NB4 (cell line): ENCODE measurements at places on chromosomes 1 and 21.

- DNase-seq, result no peak
These were observed 40.5 kb upstream of the AKT3 start for GRCh38 chr1:243890576-243890975.

- DNase-seq, result no peak
These were observed 534.5 kb downstream of the OMA1 start for GRCh38 chr1:58011978-58012377.

- no peak for DNase-seq
These were observed 194.5 kb upstream of the PLD5 start for GRCh38 chr1:242718967-242719366.

- DNase-seq, result peak; percentile 63
These were observed 235.3 kb downstream of the FAF1 start for GRCh38 chr1:50724626-50725286.

DNA sequence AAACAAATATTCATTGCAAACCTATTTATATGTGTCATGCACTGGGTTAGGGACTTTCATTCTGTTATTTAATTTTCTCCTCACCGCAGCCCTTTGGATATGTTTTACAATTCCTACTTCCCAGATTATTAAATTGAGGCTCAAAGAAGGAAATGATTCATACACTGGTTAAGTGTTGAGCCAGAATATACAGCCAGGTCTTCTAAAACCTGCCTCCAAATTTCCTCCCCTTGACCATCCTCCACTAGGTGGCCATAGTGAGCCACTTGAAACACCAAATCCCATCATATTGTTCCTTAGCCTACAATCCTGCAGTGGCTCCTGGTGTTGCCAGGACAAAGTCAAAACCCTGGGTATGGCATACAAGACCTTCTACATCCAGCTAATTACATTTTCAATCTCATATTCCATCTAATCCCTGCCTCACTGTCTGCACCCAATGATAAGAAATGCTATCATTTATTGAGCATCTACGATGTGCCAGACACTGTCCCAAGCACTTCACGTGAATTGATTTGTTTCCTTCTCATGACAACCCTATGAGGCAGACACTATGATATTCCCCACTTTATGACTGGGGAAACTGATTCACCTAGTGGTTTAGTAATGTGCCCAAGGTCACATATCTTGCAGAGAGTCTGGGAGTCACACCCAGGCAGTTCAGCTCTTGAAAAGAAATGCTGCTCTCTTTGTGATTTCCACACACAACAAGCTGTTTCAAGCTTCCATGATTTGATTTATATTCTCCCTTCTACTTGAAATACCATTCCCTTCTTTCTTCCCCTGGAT is 23.6 kb upstream of the KIRREL1 start:
- DNase-seq, result peak; percentile 42

DNA sequence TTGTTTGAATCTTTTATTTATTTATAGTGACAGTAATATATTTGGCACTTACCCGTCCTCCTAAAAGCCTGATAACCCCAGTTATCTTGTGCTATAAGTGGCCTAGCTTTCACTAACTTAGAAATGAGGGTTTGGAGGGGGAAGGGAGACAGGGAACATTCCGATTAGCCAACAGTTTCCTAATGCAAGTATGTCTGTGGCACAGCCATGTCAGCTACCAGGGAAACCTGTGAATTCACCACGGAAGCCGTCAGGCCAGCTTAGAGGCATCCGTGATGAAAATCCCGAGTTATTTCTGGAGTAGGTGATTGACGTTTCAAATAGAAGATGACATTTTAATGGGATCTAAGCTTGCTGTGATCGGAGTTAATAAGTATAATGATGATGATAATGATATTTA is 39.4 kb upstream of the BCL10 start:
- DNase-seq, result no peak

GRCh38 chr1:35574655-35575415 is 1.7 kb downstream of the TFAP2E start:
- no peak for DNase-seq

GRCh38 chr1:86616871-86617270 is 70.0 kb downstream of the CLCA4 start:
- peak; percentile 87 for DNase-seq

DNA sequence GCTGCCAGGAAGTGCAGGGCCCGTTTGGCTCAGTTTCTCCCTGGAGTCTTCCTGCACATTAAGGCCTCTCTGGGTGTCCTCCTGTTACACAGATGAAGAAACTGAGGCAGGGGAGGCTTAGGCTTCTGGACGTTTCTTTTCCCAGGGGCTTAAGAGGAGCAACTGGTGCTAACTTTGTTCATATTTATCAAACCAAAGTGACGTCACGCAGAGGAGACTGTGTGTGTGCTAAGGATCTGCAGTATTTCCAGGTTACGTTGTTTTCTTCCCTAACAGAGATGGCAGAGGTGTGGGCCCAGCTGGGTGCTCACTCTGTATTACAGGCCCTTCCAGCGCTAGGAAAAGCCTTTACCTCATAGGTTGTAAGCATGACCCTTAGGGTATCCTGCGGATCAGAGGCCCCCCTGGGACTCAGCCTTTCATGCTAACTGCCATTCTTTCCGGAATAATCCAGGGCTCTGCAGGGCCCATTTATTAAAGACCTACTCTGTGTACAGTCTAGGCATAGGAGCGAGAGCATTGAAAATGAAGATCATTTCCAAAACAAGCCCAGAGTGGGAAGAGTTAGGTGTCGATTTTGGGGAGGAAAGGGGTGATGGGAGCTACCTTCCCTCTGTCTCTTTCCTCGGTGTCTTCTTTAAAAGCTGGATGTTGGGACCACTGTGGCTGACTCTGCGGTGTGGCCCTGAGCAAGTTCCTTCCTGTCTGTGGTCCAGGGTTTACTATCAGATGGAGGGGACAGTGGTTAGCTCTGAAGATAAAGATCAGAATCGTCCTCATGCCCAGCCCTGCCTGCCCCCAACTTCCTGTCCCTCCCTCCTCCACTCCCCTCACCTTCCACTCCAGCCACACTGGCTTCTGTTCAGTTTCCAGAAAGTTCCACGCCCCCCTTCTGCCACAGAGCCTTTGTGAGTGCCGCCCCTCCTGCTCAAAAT is 4.6 kb downstream of the AGTRAP start:
- DNase-seq, result peak; percentile 96

- no peak for DNase-seq
These were observed 35.8 kb upstream of the PRSS38 start for GRCh38 chr1:227779685-227780084.

DNA sequence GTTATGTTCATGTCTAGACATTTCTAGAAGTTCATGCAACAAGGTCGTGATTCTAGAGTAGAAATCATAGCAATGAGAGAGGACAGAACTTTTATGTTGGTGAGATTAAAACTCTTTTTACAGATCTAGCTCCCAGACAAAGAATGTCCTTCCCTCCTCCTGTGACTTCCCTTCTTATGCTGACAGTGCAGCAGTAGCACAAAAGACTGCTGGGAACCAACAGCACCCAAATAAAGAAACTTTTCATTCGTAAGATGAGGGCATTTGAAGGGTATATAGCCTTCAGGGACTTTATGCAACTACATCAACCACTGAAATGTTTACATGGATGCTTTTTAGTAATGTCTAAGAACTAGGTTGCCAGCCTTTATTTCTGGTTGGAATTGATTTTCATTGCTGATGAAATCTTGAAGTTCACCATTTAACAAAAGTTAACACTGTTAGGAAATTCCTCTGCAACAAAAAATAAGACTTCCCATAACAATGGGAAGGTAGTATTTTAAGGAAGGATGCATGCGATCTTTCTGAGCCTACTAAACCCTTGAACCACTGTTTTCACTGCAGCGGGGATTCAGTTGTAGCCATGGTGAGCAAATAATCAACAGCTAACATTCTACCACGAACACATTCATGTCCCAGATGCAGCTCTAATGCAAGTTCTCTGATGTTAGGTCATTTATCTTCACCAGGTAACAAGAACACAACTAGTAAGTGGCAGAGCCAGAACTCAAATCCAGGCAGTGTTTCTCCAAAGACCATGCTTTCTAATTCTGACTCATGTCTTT is 672.8 kb downstream of the PTPRC start:
- no peak for DNase-seq

DNA sequence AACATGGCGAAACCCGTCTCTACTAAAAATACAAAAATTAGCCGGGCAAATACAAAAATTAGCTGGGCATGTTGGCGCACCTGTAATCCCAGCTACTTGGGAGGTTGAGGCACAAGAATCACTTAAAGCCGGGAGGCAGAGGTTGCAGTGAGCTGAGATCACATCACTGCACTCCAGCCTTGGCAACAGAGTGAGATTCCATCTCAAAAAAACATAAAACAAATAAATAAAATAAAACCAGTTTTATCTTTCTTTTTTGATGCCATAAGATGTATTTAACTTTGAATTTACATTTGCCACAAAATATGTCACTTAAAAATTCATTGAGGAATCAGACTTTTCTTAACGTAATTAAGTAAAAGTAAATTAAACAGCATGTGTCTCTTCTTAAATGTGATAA is 113.3 kb upstream of the ERRFI1 start:
- no peak for DNase-seq

GRCh38 chr1:2642131-2642559 is 9.3 kb upstream of the MMEL1 start:
- no peak for DNase-seq

DNA sequence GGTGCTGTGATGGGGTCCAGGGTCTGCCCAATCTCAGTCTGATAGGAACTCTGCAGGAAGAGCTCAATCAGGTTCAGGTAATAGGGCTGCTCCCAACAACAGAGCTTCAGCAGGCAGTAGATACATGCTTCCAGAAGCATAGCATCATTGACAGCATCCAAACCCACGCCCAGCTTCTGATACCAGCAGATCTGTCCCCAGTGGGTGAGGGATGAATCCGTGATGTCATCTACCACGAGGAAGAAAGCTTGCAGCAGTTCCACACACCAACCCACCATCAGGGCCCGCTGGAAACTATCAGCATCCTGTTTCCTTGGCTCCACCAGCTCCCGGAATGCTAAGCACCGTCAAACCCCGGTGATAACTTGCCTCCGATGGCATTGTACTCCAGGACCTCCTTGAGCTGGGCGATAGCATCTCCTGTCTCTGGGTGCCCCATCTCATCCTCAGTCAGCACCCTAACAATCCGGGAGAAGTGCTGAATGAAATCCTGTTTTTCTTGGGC is 14.7 kb downstream of the NEK2 start:
- DNase-seq, result no peak

- no peak for DNase-seq
These were observed 51.3 kb upstream of the COL6A1 start for GRCh38 chr21:45930231-45930760.

GRCh38 chr1:175676991-175677390 is 66.4 kb downstream of the TNR start:
- no peak for DNase-seq

DNA sequence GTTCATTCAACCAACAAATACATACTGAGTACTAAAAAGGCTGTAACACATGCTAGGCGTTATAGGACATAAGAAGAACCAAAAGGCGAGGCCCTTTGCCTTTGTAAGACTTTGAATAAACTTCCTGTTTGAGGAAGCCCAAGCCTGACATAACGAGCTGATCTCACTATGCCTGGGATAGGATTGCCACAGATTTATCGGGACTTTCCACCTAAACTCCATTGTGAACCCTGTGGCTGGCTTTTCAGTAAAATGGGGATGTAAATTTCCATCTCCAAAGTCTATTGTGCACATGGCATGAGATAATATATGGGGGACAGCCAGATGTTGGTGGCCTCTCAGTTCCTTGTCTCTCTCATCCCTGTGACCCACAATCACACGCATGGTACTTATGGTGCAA is 41.9 kb downstream of the LMO4 start:
- no peak for DNase-seq

DNA sequence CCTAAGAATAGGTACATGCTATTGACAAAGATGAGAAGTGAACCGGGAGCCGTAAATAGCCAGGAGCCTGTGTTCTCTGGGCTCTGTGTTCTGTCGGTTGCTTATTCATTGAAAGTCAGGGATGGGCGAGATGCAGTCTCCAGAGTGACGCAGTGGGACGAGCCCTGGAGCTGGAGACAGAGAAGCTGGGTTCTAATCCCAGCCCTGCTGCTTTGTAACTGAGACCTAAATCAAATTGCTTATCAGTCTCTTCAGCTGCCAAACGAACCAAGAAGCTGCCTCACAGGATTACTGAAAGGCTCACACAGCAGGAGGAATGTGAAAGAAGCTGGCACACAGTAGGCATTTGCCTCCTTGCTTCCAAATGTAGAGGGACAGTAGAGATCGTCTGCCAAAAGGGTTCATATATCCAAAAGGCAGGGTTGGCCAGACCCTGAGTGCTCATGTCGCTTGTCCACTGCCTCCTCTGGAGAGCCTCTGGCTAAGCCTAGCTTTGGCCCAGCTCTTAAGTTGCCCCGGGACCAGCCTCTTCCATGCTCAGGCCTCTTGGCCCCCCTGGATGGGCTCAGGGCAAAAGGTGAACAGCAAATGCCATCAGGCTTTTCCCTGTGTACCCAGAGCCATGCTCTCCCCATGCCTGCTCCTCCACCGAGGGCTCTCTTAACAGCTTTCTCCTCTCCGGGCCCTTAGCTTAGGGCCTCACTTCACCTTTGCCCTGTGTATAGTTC is 134.2 kb upstream of the IPO9 start:
- DNase-seq, result no peak

DNA sequence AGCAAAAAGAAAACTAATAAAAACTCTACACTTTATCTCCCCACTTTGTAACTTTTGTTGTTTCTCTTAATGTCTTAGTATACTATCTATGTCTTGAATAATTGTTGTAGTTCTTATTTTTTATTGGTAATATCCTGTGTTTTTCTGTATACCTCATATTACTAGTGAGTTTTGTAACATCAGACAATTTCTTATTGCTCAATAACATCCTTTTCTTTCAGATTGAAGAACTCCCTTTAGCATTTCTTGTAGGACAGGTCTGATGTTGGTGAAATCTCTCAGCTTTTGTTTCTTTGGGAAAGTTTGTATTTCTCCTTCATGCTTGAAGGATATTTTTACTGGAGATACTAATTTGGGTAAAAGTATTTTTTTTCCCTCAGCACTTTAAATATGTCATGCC is 79.8 kb upstream of the LRRC8B start:
- DNase-seq, result no peak

DNA sequence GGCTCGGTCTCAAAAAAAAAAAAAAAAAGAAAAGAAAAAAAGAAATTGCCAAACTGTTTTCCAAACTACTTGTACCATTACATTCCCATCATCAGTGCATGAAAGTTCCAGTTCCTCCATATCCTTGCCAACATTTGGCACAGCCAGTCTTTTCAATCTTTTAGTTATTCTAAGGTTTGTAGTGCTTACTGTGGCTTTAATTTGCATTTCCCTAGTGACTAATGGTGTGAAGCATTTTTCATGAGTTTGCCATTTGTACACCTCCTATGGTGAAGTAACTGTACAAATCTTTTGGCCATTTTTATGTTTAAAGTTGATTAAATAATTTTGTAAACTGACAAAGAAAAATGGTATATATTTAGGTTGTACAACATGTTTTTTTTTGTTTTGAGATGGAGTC is 70.7 kb downstream of the DEGS1 start:
- no peak for DNase-seq

GRCh38 chr21:46058431-46059145 is 39.3 kb upstream of the COL6A2 start:
- DNase-seq, result no peak

- no peak for DNase-seq
These were observed 333.4 kb upstream of the ADGRL2 start for GRCh38 chr1:81467383-81467782.

- DNase-seq, result no peak
These were observed 576.0 kb downstream of the KIF26B start for GRCh38 chr1:245730801-245731200.
